ENCODE measurements at places on chromosomes 3 and 15. TPM values are rescaled to one million over a fixed set of nuclear protein-coding genes. Genes with fewer than 3 reads are reported as not detected.

Gene MCF2L2
- 2.2 TPM for total RNA-seq

Gene HAPLN3
- total RNA-seq, result 83.2 TPM

Gene DNAH12
- total RNA-seq, result 0.08 TPM

Gene SOX14
- not detected for total RNA-seq

Gene SEMA7A
- total RNA-seq, result 51.4 TPM

Gene CD80
- 4.2 TPM for total RNA-seq

Gene ACAN
- not detected for total RNA-seq

Gene ROBO1
- 16.5 TPM for total RNA-seq

Gene XYLB
- 6.9 TPM for total RNA-seq

Gene GOLGA8T
- total RNA-seq, result not detected

Gene FSIP1
- total RNA-seq, result 0.74 TPM

Gene XCR1
- total RNA-seq, result not detected

Gene LARP6
- 0.12 TPM for total RNA-seq

Gene CLDN16
- not detected for total RNA-seq

Gene TMCC1
- 15.2 TPM for total RNA-seq

Gene EPHB1
- not detected for total RNA-seq

Gene RASGRP1
- 46.6 TPM for total RNA-seq

All from activated naive CD8-positive, alpha-beta T cell treated with anti-CD3 and anti-CD28 coated beads for 36 hours (primary cell).